Large intestine (tissue), 12 donors: ENCODE measurements at places on chromosomes 16 and 17.

DNA sequence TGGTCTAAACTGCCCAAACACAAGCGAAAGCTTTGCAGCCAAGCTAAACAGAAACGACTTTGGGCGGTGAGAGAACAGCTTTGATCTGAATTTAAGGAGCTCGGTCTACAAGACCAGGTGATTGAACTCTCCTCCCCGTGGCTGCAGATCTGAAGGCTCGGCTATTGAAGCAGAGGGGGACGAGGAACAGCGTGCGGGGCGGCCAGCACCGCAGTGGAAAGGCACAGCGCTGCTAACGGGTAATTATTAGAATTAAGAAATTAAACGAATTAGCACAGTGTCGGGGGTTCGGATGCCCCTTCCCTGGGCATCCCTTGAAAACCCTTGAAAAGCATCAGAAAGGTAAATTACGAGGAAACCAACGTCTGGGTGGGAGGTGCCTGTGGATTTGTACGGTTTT is 431 bp downstream of the TEKT3 start:
- H3K27ac ChIP-seq = no peak overlapping the region
- H3K27me3 ChIP-seq = no peaks in the 10 kb centered on the region
- H3K4me3 ChIP-seq = peak overlapping the region; percentile 60
- H3K4me1 ChIP-seq = peaks cover 5% of the 10 kb centered on the region
- DNase-seq = no peak
- H3K36me3 ChIP-seq = no peaks in the 10 kb centered on the region

DNA sequence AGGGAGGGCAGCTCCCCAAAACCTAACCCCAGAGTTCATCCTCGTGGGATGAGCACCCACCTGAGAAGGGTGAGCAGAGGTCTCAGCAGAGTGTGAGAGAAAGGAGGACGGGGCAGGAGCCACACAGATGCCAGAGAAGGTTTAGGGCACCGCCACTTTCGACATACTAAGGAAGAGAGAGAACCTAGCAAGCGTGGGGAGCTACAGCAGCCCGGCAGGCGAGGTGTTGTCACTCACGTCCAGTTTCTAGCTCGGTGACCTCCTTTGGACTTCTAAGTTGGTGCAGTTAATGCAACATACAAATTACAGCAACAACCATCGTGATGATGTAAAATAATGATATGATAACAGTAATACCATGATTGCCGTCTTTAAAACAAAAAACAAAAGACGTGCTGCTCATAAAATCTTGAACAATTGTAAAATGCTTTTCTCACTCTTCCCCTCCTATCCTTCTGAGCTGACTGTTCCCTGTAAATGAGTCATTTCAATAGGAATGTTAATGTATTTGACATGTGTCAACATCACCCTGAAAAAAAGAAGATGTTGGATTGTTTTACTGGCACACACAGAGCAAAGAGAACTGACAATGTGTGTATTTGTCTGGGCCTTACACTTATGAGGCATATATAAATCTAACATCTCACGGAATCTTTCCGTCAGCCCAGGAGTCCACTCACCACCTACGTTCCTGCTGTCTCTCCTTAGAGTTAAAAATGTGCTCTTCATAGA is 158.2 kb upstream of the MAF start:
- H3K36me3 ChIP-seq = no peaks in the 10 kb centered on the region
- H3K4me3 ChIP-seq = no peak overlapping the region
- peak; percentile 64 for DNase-seq
- H3K4me1 ChIP-seq = peaks cover 21% of the 10 kb centered on the region
- H3K27ac ChIP-seq = peak overlapping the region; percentile 21

- H3K36me3 ChIP-seq = no peaks in the 10 kb centered on the region
- no peaks in the 10 kb centered on the region for H3K27me3 ChIP-seq
- no peaks in the 10 kb centered on the region for H3K4me1 ChIP-seq
- H3K4me3 ChIP-seq = no peak overlapping the region
- H3K27ac ChIP-seq = no peak overlapping the region
- DNase-seq = no peak
Observed at GRCh38 chr17:33500151-33500550, 207.1 kb upstream of the ASIC2 start.

- peaks cover 10% of the 10 kb centered on the region for H3K36me3 ChIP-seq
- H3K27ac ChIP-seq = no peak overlapping the region
- no peaks in the 10 kb centered on the region for H3K27me3 ChIP-seq
- H3K4me3 ChIP-seq = no peak overlapping the region
Observed at GRCh38 chr16:64990101-64990500, 131.8 kb downstream of the CDH11 start.

DNA sequence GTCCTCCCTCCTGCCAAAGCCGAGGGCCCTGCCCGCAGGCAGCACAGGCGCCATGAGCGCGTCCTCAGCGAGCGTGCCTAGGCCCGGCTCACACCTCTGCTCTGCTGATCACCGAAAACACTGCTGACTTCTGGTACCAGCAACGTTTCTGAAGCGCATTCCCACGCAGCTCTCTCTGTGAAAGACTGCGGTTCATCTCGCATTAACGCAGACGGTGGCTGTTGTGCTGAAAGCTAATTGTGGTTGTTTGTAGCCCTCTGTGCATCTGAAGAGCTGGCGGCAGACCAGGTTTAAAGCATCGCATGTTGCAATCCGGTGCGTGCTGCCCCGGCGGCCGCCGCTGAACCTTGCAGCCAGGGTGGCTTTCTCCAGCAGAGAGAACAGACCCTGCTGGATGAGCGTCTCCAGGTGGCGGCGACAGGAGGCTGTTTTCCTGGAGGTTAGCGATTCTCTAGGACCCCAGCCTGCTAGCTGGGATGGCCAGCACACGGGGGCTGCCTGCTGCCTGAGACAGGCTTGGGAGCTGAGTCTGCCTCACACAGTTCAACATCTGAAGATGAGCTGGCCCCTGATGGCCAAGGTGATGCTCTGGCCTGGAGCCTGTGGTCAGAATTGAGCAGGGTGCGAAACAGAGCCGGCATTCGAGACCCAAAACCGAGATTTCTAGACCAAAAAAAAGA is 49.8 kb upstream of the CHMP6 start:
- peak overlapping the region; percentile 56 for H3K27ac ChIP-seq
- H3K4me1 ChIP-seq = peaks cover 7% of the 10 kb centered on the region
- H3K27me3 ChIP-seq = no peaks in the 10 kb centered on the region
- DNase-seq = no peak
- H3K36me3 ChIP-seq = peaks cover 28% of the 10 kb centered on the region

GRCh38 chr16:2777903-2778629 is 986 bp upstream of the ELOB start:
- peak overlapping the region; percentile 93 for H3K4me3 ChIP-seq
- peak; percentile 62 for DNase-seq
- H3K36me3 ChIP-seq = peaks cover 23% of the 10 kb centered on the region

DNA sequence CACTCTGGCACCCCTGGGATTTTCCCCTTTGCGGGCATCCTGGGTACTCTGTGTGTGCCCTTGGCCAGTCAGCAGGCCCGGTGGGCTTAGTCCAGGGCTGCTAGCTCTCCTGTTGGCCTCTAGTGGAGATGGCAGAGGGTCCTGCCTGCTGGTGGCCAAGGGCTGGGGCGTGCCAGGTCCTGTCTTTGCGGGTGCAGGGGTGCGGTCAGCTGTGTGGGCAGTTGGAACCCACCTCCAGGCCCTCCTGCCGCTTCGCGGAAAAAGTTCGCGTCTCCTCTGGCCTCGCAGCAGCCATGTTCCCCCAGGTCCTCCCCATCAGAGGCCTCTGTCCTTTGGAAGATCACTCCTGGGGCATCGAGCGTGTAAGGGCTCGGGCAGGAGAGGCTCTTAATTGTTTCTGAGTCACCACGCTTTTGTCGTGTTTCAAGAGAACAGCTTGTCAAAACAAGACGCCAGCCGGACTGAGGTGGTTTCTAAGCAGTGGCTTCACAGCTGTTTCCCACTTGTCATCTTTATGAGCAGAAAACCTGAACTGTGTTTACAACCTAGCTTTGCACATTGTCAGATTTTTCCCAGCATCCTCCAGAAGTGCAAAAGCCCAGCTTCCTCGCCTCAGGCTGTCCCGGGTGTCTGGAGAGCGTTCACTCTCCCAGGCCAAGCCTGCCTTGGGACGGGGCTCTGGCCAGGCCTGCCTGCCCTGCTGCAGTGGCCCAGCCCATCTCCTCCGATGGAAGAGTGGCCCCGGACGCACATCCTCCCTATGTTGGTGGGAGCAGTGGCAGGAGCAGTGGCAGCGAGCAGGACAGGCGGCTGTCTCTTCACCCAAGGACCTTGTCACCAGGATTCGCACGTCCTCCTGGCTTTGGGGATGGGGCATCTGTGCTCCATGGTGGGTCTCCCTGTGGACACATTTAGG is 5.0 kb upstream of the DNASE1L2 start:
- peaks cover 13% of the 10 kb centered on the region for H3K27me3 ChIP-seq
- no peak overlapping the region for H3K4me3 ChIP-seq
- H3K36me3 ChIP-seq = peaks cover 85% of the 10 kb centered on the region
- peaks cover 5% of the 10 kb centered on the region for H3K4me1 ChIP-seq
- no peak overlapping the region for H3K27ac ChIP-seq

GRCh38 chr16:26161461-26162180 is 469.9 kb downstream of the HS3ST4 start:
- no peaks in the 10 kb centered on the region for H3K36me3 ChIP-seq
- H3K4me1 ChIP-seq = no peaks in the 10 kb centered on the region
- H3K4me3 ChIP-seq = no peak overlapping the region
- H3K27me3 ChIP-seq = no peaks in the 10 kb centered on the region
- no peak overlapping the region for H3K27ac ChIP-seq
- DNase-seq = no peak

- H3K36me3 ChIP-seq = no peaks in the 10 kb centered on the region
- no peak for DNase-seq
- H3K27ac ChIP-seq = no peak overlapping the region
- peaks cover 3% of the 10 kb centered on the region for H3K27me3 ChIP-seq
- no peak overlapping the region for H3K4me3 ChIP-seq
Observed at GRCh38 chr16:73350707-73351452, 303.0 kb upstream of the ZFHX3 start.

- H3K27ac ChIP-seq = no peak overlapping the region
- H3K4me3 ChIP-seq = no peak overlapping the region
- DNase-seq = no peak
- peaks cover 13% of the 10 kb centered on the region for H3K4me1 ChIP-seq
- no peaks in the 10 kb centered on the region for H3K27me3 ChIP-seq
Observed at GRCh38 chr16:85431431-85432124, 181.5 kb upstream of the GSE1 start.

- no peaks in the 10 kb centered on the region for H3K4me1 ChIP-seq
- no peak overlapping the region for H3K27ac ChIP-seq
- H3K27me3 ChIP-seq = no peaks in the 10 kb centered on the region
- DNase-seq = no peak
- H3K4me3 ChIP-seq = no peak overlapping the region
Observed at GRCh38 chr16:66013486-66013885, 353.0 kb upstream of the CDH5 start.

DNA sequence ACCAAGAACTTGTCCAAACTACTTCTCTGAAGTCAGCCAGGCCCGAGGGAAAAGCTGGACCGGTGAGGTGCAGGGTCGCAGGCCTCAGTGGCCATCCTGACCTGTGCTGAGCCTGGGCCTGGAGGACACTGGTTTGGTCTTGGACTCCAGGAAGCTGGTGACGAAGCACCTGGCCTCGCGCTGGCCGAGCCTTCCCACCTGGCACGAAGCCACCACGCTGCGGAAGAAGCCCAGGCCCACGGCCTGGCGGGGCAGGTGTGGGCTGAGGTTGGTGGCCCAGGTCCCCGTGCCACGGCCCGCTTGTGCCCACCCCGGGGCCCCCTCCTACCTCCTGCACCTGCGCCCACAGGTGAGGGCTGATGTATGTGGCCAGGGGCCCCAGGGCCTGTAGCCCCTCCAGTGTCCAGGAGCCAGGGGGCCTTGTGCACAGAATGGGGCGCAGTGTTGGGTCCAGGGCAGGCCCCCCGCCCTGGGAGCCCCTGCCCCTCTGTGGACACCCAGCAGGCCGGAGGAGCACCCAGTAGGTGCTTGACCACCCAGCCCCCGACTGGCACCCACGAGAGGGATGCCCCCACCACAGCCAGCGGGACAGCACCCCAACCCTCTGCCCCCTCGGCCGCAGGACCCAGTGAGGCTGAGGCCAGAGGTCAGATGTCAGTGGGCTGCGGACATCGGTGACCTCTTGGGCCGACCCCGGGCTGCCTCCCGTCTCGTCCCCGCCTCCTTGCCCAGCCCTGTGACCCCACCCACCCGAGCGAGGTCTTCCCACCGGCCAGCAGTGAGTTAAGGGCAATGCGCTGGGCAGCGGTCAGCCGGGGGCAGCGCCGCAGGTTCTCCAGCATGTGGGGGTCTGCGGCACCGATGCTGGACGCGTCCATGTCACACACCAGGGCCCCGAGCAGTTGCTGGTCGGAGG is 13.8 kb downstream of the MSLN start:
- no peak overlapping the region for H3K27ac ChIP-seq
- H3K4me1 ChIP-seq = no peaks in the 10 kb centered on the region

DNA sequence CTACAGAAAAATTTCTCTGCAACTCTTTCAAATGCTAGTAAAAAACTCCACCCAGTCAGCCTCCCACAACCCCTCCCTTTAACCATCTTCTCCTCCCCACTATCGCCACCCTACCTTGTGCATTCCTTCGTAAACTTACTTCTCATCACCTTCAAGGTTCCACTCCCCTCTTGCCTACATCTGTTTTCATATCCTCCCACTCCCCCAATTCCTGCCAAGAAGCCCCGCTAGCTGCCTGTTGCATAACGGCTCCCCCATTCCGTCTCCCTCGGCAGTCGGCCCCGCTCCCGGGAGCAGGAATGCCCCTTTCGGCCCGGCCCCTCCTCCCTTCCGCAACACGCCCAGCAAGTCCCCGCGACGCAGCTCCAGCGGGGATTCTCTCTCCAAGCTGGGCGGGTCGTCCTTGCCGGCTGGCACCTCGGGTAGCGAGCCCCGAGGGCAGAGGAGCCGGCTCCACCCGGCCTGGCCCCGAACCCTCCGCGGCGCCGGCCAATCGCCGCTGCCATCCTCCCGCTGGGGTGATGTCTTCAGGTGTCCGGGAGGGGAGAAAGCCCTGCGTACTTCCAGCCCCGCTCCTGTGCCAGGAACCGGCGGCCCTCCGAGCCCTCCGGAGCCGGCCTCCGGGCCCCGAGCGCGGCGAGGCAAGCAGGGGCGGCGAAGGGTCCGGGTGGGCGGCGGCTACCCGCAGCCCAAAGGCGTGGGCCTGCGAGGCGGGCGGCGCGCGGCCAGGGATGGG is 1.5 kb downstream of the PHLPP2 start:
- peak overlapping the region; percentile 75 for H3K4me3 ChIP-seq
- peak; percentile 80 for DNase-seq
- H3K27ac ChIP-seq = peak overlapping the region; percentile 80

GRCh38 chr17:8255499-8255898 is 6.4 kb downstream of the PFAS start:
- no peak overlapping the region for H3K27ac ChIP-seq
- DNase-seq = no peak
- no peaks in the 10 kb centered on the region for H3K4me1 ChIP-seq
- H3K27me3 ChIP-seq = no peaks in the 10 kb centered on the region

GRCh38 chr17:13741744-13742143 is 140.0 kb upstream of the HS3ST3A1 start:
- H3K4me1 ChIP-seq = no peaks in the 10 kb centered on the region
- no peaks in the 10 kb centered on the region for H3K27me3 ChIP-seq
- no peak for DNase-seq
- no peaks in the 10 kb centered on the region for H3K36me3 ChIP-seq
- H3K4me3 ChIP-seq = no peak overlapping the region
- no peak overlapping the region for H3K27ac ChIP-seq
